Activated CD4-positive, alpha-beta T cell treated with anti-CD3 and anti-CD28 coated beads for 4 hours (primary cell): ENCODE measurements at places on chromosomes 16 and 17.
A peak's percentile ranks its signal among the peaks of the same experiment; 100 is the strongest.

GRCh38 chr17:49585422-49586027 lies 9.9 kb downstream of the NXPH3 start:
- no peak for DNase-seq

DNA sequence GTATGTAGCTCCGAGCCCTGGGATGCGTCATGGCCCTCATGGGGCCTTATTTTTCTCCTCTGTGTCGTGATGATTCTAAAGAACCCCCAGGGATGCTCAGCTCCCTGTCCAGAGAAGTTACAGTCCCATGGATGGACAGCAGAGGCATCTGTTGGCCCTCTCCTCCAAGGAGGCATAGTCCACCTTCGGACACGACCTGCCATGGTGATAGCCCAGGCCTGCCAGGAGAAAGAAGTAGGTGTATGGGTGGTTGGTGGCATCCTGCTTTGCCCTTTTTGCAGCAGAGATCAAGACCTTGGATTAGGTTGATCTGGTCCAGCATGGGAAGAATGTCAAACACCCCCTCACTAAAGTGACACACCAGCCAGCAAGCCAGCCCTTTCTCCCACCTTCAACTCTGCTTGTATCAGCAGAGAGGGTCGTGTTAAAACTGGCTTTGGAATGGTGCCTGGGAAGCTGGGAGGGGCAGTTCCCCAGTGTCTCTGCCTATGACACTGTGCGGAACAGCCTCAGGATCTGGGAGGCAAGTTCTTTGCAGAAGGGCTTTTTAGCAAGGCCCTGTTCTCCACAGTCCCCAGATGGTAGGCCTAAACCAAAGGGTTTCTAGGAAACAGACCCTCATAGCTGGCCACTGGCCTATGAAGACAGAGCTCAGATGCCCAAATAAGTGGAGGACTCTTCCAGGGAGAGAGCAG lies 259.9 kb upstream of the RPL38 start:
- DNase-seq: no peak

DNA sequence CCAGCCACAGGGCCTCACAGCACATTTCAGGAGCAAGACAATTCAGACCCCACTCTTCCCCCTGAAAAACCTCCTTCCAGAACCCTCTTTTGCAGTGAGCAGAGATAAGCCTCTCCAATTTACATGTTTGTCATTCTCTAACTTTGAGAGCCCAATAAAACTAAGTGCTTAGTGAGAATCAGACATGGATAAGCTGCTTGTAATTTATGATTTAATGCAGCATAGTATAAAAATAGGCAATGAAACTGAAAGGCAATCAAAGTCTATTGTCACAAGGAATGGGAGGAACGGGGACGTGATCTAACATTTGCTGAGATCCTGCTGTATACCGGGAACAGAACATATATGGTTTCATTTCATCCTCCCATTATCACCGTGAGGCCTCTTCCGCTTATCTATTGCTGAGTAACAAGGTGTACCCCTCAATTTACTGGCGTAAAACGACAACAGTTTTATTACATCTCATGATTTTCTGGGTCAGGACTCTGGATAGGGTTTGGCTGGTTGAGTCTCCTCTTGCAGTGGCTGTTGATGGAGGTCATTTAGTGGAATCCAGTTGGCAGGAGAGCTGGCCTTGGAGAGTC lies 597.4 kb downstream of the MAF start:
- no peak for DNase-seq

DNA sequence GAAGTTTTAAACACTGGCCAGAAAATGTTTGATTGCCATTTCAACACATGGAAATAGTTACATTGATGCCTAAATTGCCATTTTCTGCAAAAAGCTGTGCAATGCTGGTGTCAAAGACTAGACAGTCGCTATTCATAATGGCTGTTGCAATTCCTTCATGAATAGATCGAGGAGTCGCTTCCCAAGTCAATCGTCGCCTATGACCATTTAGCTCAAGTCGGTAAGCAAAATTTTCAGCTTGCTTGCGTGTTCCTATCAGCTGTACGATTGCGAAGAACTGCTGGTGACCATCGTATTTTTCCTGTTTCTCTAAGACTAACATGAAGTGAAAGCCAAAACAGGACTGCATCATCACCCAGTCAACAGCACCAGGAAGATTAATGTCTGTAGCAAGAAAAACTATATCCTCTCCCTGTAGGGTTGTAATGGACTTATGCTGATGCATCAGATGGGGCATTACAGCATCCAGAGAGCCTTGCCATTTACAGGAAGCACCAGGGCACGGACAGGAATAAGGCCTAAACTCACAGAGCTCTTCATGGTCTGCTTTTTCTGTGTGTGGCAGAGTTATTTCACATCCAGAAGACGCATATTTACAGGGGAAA lies 23.6 kb downstream of the SIAH1 start:
- DNase-seq: no peak

DNA sequence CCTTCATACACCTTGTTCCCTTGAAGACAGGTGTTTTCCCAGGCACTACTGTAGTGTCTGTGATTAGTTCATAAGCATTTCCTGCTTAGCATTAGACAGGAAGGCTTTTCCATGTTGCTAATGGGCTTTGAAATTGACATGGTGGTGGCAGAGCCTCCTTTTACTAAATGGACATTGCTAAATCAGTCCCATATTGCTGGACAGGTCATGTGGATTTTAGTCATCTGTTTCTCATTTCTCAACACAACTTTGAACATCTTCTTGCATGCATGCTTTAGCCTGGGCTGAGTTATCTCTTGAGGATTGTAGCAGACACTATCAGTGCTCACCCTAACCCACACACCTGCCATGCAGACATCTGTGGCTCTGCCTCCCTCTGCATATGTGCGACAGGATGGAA lies 13.7 kb upstream of the BCO1 start:
- DNase-seq: no peak

DNA sequence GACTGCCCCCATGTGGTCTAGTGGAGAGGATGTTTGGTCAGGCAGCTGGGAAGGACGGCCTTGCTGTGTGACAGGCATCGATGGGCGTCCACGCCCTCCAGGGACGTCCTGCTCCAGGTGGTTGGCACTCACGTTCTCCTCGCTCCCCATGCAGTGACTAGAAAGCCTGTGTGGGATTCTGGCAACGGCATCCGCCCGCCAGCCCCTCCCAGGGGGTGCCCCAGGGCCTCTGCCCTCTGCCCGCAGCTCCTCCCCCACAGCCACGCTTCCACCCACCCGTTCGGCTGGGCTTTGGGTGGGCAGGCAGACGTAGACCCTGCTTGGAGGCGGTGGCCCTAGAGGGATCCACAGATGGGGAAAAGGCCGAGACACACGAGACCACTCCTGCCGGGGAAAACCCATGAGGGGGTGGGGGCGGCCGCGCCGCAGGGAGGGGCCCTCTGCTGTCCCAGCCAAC lies 4.7 kb upstream of the IL17C start:
- DNase-seq: peak; percentile 60

DNA sequence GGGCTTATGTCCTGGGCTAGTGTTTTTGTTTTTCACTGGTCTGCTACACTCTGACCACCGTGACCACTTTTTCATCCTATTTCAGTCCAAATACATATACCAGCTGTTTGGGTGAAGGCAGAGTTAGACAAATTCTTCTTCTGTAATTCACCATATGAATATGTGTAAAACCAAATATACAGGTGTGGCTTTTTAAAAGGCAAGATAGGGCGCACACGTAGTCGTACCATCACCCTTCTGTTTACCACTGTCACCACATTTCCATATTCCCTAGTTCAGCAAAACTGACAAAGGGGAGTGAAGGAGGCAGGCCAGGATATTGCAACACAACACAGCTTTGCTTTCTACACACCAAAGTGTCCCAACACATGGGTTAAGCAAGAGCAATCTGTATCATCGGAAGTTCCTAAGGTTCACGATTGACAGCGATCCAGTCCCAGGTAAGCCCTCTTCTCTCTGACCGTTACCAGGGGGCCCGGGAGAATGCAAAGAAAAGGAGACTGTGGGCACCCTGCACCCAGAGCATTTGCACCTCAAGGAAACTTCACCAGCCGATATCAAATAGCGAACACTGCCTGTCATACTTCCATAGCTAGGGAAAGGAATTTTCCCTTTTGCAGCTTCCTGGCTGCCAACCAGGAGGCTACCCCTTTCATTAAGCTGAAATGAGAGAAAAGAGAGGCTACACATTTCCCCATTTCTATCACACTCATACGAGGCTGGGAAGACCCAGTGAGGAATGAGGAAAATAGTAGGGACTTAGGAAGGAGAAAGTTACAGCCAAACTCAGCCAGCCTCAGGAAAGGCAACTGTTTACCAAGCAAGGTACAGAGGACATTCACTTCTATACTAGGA lies 23.1 kb downstream of the CREBBP start:
- DNase-seq: no peak

- DNase-seq: no peak
Measured at GRCh38 chr17:2263183-2264066, 40.2 kb downstream of the SMG6 start.

DNA sequence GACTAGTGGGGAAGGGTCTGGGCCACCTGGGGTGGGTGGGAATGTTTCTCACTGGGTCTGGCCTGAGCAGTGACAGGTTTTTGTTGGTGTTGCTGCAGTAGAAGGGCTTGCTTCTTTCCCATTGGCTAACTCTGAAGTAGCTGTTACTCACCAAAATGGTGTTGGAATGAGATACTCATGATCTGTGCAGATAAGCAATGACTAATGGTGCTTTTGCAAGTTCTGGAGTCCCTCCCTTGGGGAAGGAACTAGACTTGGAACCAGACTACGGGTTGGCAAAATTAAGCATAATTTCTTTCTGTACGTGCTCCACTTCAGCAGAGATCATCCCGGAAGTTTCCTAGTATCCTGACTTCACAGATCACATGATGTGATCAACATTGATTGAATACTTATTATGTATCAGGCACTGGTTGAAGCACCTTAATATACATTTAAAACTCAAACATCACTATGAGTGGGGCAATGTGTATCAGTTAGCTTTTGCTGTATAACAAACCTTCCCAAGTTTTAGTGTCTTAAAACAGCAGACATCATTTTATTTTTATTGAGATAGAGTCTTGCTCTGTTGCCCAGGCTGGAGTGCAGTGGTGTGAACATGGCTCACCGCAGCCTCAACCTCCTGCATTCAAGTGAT lies 30.1 kb downstream of the CHP2 start:
- no peak for DNase-seq

- no peak for DNase-seq
Measured at GRCh38 chr17:28865946-28866752, 11.3 kb downstream of the ERAL1 start.

GRCh38 chr16:49602976-49603310 lies 229.3 kb downstream of the C16orf78 start:
- DNase-seq: no peak

DNA sequence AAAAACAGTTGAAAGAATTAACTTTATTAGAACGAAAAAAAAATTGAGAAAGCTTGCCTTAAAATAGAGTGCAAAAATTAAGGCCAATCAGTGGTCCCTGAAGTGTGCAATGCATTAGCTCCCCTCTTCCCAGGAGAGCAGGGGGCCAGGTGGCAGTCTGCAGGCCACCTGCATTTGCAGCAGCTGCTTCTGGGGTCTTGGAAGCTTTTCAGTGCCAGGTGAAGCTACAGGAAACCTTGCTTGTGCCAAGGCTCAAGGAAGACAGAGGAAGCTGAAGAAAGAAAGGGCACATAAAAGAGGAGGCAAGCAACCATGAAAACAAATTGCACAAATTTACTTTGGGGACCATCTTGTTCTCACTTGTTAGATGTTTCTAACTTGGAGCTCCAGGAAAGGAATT lies 50.5 kb upstream of the MTMR4 start:
- no peak for DNase-seq

DNA sequence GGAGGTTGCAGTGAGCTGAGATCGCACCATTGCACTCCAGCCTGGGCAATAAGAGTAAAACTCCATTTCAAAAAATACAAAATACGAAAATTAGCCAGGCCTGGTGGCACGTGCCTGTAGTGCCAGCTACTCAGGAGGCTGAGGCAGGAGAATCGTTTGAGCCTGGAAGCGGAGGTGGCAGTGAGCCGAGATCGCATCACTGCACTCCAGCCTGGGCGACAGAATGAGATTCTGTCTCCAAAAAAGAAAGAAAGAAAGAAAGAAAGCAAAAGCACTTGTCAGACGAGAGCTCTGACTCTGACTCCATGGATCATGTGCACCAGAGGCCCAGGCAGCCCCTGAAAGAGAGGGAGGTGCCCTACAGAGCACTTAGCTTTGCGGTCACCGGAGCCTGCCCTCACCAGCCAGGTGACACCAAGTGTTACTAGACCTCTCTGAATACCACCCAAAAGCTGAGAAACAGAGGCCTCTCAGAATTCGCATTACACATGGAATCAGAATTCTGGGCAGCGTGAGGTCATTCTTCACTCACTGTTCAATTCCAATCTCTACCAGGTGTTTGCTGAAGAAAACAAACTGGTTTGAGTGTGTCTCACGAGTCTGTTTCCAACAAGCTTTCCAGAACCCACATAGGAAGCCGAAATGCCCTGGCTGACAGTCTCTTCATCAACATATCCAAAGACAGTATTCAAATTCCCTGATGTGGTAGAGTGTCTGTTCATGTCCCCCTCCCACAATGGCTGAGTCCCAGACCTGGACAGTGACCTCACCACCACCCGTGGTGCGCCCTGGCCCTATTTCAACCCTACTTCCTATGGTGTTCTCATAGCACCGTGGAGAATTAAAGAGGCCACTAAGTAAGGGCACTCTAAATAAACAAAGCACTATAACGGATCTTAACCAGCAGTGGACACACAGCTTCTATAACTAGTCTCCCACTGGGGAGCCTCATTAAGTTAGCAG lies 1.5 kb downstream of the FLCN start:
- DNase-seq: no peak

DNA sequence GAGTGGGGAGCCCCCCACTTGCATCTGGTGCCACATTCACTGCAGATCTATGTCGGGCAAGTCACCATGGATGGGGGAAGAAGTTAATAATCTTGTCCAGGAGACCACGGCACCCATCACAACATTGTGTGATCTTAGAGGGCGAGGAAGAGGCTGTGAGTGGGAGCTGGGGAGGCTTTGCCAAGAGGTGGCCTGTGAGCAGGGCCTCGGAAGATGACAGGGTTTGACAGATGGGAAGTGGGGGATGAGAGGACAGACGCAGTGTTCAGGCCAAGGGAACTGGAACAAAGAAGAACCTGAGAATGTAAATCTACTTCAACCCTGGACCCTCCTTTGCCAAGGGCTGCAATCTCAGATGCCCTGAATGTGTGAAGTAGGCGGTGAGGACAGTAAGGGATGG lies 12.4 kb downstream of the ACE start:
- DNase-seq: no peak

- DNase-seq: no peak
Measured at GRCh38 chr16:85172455-85173145, 60.3 kb upstream of the CIBAR2 start.

- DNase-seq: peak; percentile 62
Measured at GRCh38 chr17:39197380-39198185, at the start of gene CACNB1. Gene CACNB1, minus strand, starts transcription at chr17:39197669. Its CDS starts 174 bp downstream, at chr17:39197495.

- no peak for DNase-seq
Measured at GRCh38 chr16:56667581-56668571, at the start of gene MT1G. Gene MT1G, minus strand, starts transcription at chr16:56668065. Its CDS starts 72 bp downstream, at chr16:56667993.

DNA sequence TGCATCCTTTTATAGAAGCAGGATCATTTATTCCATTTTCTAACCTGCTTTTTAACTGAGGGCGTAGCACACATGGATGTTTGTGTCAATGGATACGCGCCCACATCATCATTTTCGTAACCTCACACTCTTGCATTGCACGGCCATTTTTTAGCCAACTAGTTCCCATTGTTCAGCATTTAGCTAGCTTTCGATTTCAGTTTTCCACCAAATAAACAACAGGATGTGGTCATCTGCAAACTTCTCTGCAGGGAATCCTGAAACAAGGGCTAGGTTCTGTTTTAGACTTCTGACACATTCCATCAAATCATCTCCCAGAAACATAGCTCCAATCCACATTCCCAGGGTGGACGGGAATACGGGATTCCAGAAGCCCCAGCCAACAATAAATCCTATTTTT lies 6.4 kb downstream of the CYB561 start:
- no peak for DNase-seq

- DNase-seq: no peak
Measured at GRCh38 chr17:47778184-47778635, 43.4 kb downstream of the OSBPL7 start.
